ENCODE measurements at places on chromosomes 16 and 17.

DNA sequence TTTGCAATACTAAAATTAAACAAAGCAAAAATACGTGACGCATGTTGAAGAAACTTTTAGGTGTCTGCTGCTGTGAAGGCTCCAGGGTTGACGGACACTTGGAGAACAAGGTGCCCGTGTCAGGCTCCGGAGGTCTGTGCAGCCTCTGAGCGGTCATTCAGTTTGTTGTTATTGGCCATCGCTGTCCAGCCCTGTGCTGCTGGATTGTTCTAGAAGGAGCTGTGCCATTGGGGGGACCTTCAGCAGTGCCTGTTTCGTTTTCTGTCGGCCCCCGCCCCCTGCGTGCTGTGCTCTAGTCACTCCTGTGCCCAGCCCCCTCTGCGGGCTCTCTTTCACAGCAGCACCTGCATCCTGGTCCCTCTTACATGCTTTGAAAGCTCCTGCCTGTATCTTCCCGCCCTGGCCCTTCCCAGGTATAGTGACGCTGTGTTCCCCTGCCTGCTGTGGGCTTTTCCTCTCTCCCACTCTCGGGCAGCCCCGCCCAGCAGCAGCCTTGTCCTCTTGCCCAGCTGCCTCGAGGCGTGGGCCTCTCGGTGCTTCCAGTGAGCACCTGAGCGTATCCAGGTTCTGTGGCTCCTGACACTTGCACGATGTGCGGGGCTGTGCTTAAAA, 50.7 kb downstream of the RNF213 start:
- no peak for DNase-seq

- peak; percentile 32 for DNase-seq
Measured at GRCh38 chr16:57186872-57187854, 1.0 kb downstream of the RSPRY1 start.

- no peak for DNase-seq
Measured at GRCh38 chr16:19854543-19854876, 30.1 kb downstream of the GPRC5B start.

- no peak for DNase-seq
Measured at GRCh38 chr17:81340607-81341515, 45.8 kb upstream of the SLC38A10 start.

DNA sequence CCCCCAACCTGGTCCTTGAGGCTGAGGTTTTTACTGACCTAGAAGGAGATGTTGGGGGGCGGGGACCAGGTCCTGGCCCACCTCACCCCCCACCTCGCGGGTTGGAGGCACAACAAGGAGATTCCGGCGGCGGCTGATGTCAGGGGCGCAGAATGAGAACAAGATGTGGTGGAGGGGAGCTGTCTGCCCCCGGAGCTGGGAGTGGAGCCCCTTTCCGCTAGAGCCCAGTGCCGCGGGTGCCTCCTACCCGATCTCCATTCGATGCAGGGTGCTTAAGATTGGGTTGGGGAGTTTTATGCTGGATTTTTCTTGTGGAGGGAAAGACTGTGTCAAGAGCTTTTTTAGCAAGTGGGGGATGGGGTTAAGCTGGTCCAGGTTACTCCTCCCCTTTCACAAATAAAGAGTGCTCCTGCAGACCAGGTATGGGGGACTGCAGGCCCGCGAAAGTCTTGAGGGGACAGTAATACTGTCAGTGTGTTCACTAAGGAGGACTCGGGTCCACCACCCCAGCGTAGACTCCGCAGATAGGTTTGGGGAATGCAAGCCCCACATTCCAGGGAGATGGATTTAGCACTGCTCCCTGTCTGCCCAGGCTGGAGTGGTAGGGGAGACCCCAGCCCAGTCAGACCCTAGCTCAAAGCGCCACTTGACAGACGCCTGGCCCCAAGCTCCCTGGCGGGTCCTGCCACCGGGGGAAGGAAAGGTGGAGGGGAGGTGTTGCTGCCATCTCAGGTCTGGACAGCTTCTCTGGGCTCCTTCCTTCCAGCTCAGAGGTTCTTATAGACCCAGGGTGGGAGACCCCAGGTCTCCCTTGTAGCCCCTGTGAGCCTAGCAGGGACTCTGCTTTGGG, 2.0 kb downstream of the CACNA1G start:
- DNase-seq, result no peak

- DNase-seq, result no peak
Measured at GRCh38 chr17:76276069-76276431, 10.9 kb downstream of the UBALD2 start.

DNA sequence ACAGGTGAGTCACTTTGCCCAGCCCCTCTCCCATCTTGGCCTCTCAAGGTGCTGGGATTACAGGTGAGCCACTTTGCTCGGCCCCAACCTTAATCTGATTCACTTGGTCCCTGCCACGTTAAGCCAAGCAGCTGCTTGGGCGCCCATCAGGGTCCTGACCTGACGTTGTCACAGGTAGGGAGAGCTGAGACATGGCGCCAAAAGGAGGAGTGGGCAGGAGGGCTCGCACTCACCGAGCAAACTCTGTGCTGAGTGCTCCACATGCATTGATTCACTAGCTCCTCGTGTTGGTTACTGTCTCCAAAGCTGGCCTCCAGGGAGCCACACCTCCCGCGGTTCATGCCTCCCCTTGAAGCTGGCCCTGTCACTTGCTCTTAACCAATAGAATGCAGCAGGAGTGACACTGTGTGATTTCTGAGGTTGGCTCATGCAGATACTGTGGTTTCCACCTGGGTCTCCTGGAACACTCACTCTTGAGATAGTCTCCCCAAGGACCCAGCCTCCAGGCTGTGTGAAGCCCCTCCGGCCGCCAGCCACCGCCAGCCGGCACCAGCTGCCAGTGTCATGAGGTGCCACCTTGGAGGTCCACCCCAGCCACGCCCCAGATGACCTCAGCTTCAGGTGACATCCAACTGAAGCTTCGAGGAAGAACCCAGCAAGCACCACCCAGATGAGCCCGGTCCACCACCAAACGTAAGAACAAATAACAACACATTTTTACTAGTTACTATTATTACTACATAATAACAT, 223.0 kb downstream of the GSG1L start:
- DNase-seq, result no peak

All from activated CD4-positive, alpha-beta memory T cell treated with anti-CD3 and anti-CD28 coated beads, Interleukin-2, amount 10 ng/mL, durations not matched to agents 7 days and 5 days (primary cell).